ENCODE measurements at places on chromosomes 7 and 10. TPM values are rescaled to one million over a fixed set of nuclear protein-coding genes. Genes with fewer than 3 reads are reported as not detected.

Gene ATP6V0A4
- total RNA-seq: 0.04 TPM

Gene ANKRD61
- total RNA-seq: 0.07 TPM

Gene UTF1
- not detected for total RNA-seq

Gene TUBAL3
- total RNA-seq: 0.11 TPM

Gene CFTR
- total RNA-seq: not detected

Gene FAM180A
- total RNA-seq: not detected

Gene BNIP3
- total RNA-seq: 76.0 TPM

Gene SPDYE18
- 0.28 TPM for total RNA-seq

GRCh38 chr7:65239707-65240352 lies 133.8 kb upstream of the ZNF92 start:
- no peak for DNase-seq

DNA sequence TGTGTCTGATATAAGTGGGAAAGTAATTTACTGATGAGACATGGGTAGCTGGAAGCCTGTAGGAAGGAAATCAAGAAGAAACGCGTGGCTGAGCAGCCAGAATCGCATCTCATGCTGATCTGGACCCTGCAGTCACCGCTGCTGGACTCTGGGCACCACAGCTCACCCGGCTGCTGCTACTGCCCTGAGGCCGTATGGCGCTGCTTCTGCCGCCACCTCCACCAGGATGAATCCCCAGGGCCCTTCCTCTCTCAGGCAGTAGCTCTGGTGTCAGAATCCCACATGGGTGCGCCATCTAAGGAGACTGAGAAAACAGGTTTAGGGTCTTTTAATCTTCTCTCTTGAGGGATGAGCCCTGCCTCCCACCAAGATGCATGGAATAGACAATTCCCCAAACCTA lies 70.3 kb upstream of the AGK start:
- DNase-seq: no peak

- DNase-seq: peak; percentile 54
Observed at GRCh38 chr10:30784524-30784896, 155.0 kb upstream of the LYZL2 start.

- DNase-seq: no peak
Observed at GRCh38 chr7:151447901-151448260, 7.9 kb upstream of the CRYGN start.

DNA sequence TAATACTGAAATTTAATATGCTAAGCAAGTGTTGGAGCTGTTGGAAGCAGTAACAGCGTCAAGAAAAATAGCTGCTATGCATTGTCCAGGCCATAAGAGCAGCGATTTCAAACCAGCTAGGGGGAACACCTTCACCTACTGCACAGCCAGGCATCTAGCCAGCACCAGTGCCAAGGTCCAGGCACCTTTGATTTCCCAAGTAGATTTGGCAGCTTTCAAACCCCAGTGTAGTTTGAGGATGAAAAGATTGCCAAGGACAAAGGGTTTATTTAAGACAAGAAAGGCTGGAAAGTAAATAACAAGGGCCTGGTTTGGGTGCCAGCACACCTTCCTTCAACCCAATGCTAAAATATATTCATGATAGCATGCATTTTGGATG lies 65.4 kb upstream of the ZNF92 start:
- DNase-seq: no peak

GRCh38 chr10:97134110-97134509 lies 51.6 kb downstream of the SLIT1 start:
- DNase-seq: no peak

GRCh38 chr10:18217577-18217976 lies 77.4 kb downstream of the CACNB2 start:
- no peak for DNase-seq

Measured in pulmonary artery endothelial cell (primary cell).